ENCODE measurements at places on chromosomes 13 and 19.
A peak's percentile ranks its signal among the peaks of the same experiment; 100 is the strongest.

GRCh38 chr13:100428986-100429385, 159.6 kb downstream of the GGACT start:
- DNase-seq: no peak

DNA sequence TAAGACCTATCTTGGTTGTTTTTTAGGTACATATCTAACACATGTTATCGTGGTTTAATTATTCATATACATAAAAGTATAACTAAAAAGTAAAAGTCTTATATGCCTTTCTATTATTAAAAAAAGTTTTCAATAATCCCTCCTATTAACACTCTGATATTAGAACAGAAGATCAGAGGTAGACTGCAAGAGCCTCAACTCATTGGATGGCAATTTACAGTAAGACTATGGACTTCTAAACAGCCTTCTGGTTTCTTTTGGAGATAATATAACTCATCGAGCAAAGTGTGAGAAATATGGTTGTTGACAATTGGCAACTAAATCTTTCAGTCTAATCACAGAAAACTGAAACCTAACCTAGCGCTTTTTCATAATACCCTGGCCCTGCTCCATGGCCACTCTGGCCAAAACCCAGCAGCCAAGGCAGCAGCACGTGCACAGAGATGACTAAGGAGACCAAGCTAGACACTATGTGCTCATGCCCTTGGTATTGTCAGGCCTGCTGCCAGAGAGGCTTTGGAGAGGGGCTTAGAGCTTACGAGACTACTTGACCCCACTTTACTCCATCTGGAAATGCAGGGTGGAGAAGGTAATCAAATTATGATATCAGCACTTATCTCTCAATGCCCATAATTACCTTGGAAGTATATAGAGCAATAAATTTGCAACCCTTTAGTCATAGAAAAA, 40.6 kb upstream of the EEF1AKMT1 start:
- no peak for DNase-seq

- peak; percentile 67 for DNase-seq
Observed at GRCh38 chr19:48812094-48812929, 1.5 kb upstream of the BCAT2 start.

- no peak for DNase-seq
Observed at GRCh38 chr19:56837492-56838023, 3.0 kb downstream of the PEG3 start.

DNA sequence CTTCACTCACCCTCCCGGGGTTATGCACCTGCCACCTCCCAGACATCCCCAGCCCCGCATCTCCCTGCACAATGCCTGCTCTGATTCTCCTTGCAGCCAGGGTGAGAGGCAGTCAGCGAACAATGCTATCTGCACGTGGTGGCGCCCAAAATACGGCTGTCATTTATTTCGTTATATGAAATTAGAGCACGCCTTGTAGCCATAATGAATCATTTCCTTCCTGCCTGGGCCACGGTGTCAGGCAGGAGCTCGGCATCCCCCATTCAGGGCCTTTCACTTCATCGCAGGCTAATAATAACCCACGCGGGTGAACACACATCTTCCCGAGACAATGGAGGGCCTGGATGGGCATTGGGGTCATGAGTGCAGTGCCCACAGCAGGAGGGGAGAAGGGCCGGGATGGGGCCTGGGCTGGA, 143.8 kb upstream of the ZNF507 start:
- no peak for DNase-seq

- DNase-seq: no peak
Observed at GRCh38 chr13:32538143-32538620, 413 bp downstream of the N4BP2L2 start.

GRCh38 chr13:36475468-36475867, 43.2 kb downstream of the CCNA1 start:
- no peak for DNase-seq

DNA sequence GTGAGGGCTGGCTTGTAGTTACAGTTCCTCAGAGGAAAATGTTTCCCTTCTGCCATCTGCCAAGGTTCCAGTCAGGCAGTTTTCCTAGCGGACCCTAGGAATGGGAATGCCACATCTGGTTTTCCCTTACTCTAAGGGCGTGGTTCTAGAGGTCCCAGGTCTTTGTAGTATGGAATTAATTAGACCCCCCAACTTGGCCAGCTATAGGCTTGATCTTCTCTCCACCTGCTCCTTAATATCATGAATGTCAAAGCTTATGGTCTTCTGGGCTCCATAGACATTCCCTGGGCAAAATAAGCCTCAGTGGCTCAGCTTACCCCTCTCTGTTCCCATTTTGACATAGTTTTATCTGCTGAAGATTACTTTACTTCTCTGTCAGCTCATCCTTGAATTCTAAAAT, 70.0 kb downstream of the ZNF568 start:
- DNase-seq: no peak

DNA sequence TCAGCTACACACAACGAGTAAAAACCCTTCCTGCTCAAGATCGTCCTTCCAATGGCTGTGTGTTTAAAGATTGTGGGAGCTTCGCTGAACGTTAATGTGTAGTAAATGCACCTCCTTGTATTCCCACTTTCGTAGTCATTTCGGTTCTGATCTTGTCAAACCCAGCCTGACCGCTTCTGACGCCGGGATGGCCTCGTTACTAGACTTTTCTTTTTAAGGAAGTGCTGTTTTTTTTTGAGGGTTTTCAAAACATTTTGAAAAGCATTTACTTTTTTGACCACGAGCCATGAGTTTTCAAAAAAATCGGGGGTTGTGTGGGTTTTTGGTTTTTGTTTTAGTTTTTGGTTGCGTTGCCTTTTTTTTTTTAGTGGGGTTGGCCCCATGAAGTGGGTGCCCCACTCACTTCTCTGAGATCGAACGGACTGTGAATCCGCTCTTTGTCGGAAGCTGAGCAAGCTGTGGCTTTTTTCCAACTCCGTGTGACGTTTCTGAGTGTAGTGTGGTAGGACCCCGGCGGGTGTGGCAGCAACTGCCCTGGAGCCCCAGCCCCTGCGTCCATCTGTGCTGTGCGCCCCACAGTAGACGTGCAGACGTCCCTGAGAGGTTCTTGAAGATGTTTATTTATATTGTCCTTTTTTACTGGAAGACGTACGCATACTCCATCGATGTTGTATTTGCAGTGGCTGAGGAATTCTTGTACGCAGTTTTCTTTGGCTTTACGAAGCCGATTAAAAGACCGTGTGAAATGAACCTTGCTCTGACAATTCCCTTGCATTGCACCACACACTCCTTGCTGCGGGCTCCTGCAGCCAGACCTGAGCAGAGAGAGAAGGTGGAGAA, 2.7 kb upstream of the FAM174C start:
- no peak for DNase-seq

DNA sequence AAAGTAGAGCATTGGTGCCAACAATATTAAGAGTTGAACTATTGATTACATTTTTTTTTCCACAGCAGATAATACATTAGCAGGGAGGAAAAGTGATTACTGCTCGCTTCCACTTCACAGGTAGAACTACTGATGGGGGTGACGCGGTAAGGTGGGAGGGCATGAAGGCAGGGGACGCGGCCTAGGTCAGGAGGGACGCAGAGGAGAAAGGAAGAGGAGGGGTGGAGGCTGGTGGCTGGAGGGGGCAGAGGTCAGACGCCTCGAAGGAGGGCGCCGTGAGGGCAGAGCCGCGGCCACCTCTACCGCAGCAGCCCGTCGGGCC, 287 bp upstream of the B3GLCT start:
- no peak for DNase-seq

DNA sequence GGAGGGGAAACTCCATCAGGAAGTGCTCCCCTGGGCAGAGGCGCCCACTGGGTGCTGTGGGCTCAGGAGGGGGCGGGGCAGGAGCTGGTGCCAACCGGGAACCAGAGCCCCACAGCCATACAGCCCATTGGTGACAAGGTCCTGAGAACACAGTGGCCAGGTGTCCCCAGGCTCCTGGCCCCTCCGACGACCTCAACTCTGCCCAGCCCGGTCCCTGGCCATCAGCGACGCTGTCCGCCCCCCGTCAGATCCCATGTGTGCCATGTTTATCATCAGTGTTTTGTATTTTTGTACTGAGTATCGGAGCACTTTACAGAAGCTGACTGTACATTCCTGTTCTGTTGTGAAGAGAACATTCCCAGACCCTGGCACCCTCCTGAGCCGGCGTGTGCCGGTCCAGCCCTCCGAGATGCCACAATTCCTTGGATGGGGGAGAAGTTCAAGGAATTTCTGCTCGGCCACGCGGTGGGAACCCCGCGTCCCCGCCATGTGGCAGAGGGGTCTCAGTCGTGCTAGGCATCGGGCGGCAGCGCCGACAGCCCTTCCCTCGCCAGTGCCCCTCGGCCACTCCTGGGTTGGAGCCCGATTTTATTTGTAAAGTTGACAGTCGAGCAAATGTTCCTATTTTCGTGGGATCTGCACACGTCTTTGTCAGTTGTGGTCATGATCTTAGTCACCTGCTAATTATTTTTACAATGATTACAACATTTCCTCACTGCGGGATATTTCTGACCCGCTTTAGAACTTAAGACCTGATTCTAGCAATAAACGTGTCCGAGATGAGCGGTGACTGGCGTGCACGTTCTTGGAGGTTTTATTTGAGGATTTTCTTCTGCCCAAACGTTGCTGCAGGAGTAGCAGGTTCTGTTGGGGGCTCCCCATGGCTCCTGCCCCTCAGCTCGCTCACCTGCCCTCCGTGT, 16.9 kb downstream of the PEX11G start:
- DNase-seq: no peak

- DNase-seq: no peak
Observed at GRCh38 chr13:106753251-106753650, 185.3 kb upstream of the ARGLU1 start.

- no peak for DNase-seq
Observed at GRCh38 chr13:98848746-98849145, 96.3 kb upstream of the SLC15A1 start.

DNA sequence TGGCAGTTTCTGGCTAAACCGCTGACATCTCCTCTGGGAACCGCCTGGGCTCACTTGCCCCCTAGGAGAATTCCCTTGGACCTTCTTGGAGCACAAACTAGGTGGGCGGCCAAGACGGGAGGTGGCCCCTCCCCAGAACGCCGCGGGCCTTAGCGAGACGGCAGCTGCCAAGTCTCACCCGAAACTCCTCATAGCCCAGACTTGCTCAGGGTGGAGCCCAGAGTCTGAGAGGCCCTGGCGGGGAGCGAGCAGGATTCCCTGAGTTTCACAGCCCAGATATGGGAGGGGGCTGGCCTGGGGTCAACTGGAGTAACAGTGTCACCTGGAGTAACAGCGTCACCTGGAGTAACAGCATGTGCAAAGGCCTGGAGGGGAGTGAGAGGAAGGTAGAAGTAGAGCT, 10.1 kb downstream of the TINCR start:
- DNase-seq: no peak

- peak; percentile 16 for DNase-seq
Observed at GRCh38 chr19:3547301-3547731, 8.3 kb downstream of the TEKTIP1 start.

DNA sequence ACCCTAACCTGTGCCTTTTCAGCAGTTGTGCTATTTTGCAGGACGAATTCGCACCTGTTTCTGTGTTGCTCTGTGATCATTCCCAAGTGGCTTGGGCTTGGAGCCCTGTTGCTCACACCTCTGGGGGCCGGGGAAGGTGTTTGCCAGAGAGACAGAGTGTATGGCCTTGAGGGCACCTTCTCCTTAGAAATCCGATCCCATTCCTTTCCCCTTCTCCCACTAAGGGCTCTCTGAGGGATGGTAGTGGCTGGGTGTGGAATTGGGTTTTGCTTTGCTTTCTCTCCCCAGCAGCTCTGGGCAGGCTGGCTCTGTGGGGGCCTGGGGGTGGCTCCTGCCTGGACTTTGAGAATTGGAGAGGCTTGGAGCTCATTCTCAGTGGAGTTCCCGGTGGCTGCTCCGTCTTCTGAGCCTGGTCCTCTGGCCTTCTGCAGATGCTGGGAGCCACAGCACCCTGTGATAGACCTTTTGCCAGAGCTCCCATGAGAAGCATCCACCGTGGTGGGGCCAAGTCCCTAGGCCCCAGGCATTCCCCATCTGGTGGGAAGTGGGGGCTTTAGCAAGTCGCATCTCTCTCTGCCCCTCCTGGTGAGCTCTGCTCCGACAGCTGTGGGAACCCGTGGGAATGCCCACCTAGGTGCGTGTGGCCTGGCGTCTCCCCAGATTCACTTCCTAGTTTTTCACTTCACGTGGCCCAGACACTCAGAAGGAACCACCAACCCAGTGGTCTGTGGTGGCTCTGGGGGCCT, 26.1 kb downstream of the ATP11A start:
- DNase-seq: no peak

- no peak for DNase-seq
Observed at GRCh38 chr13:32017474-32017873, 14.1 kb upstream of the FRY start.

DNA sequence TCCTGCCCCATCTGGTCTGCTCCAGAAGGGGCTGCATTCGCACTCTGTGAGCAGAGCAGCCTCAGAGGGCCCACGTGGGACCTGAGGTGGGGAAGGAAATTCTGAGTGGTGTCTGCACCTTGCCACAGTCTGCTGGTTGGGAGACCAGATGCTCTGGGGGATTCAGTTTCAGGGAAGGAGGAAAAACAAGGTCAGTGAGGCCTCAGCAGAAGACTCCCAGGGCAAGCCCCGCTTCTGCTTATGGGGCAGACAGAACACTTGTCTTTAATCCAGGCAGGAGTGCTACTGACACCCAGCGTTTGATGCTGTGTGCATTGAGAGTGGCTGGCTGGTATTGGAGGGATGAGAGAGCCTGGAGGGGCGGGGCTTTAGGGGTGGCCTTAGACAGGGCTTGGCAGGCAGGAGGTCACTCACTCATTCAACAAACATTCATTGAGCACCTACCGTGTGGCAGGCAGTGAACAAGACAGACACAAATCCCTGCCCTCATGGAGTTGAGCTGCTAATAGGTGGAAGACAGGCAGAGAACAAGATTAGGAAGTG, 4.9 kb upstream of the CLEC17A start:
- no peak for DNase-seq

GRCh38 chr13:52141299-52141698, 12.4 kb upstream of the NEK5 start:
- no peak for DNase-seq

- no peak for DNase-seq
Observed at GRCh38 chr13:40139896-40140520, 484.5 kb downstream of the COG6 start.

GRCh38 chr13:108957369-108958012, 328.1 kb downstream of the MYO16 start:
- DNase-seq: no peak

DNA sequence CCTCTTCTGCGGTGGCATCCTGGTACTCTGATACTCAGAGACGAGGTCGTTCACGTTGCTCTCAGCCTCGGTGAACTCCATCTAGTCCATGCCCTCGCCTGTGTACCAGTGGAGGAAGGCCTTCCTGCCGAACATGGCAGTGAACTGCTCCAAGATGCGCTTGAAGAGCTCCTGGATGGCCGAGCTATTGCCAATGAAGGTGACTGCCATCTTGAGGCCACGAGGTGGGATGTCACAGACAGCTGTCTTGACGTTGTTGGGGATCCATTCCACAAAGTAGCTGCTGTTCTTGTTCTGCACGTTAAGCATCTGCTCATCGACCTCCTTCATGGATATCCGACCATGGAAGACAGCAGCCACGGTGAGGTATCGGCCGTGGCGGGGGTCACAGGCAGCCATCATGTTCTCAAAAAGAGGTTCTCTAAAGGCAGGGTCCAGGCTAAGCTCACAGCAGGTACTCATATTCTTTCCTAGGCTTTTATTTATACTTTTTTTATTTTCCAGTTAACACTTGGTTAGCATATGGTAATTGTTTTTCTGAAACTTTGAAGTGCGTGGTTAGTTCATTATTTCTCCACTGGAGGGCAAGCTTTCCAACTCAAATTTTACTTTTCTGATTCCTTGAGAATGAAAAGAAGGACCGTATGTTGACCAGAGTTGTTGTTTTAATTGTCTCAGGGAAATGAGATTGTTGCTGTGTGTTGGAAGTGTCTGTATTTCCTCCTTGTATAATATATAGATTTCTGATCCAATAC, 72.4 kb upstream of the RGCC start:
- DNase-seq: peak; percentile 10

- no peak for DNase-seq
Observed at GRCh38 chr19:17686592-17687024, 1.5 kb downstream of the UNC13A start.

Data from CD4-positive, alpha-beta T cell treated with Interleukin-15 for 4 hours (primary cell).